ENCODE measurements at places on chromosomes 6 and 20.

- no peak for DNase-seq
Measured at GRCh38 chr6:129501740-129502660, 208.0 kb downstream of the ARHGAP18 start.

GRCh38 chr20:24698189-24698588 is 228.8 kb downstream of the SYNDIG1 start:
- DNase-seq = no peak

GRCh38 chr20:51763965-51764602 is 4.1 kb downstream of the ATP9A start:
- no peak for DNase-seq

DNA sequence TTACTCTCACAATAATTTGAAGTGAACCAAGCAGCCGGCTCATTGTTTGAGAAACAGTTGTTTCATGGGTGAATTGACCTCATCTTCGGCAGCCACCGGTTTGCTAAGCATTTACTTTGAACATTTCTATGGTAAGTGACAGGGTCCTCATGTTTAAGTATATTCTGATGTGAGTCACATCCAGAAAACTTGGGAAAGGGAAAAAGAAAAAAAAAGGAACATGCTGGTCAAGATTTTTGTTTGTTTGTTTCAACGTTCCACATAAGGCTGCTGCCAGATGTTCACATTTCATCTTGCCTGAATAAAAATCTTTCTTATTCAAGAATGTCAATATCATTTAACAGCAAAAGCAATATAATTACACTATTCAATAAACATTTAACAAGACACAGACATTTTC is 55.0 kb upstream of the EXOC2 start:
- no peak for DNase-seq

- no peak for DNase-seq
Measured at GRCh38 chr6:97195117-97195516, 87.9 kb downstream of the MMS22L start.

- no peak for DNase-seq
Measured at GRCh38 chr6:37684801-37685200, 12.9 kb downstream of the MDGA1 start.

DNA sequence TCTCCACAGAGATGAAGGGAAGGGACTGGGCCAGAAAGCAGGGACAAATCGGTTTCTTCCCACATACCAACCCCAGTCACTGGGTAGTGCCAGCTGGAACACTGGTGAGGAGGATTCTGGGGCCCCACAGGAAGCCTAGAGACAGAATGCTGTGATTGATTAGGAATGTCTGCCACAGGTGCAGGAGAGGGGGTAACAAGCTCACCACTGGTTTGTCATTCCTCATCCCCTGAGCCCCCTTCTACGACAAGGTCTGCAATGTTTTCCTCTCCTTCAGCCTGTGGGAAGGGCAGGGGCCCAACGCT is 89.8 kb downstream of the PREX1 start:
- no peak for DNase-seq

- peak; percentile 85 for DNase-seq
Measured at GRCh38 chr6:39892490-39893129, 41.7 kb downstream of the MOCS1 start.

GRCh38 chr6:54294965-54295532 is 13.2 kb upstream of the TINAG start:
- DNase-seq = no peak

DNA sequence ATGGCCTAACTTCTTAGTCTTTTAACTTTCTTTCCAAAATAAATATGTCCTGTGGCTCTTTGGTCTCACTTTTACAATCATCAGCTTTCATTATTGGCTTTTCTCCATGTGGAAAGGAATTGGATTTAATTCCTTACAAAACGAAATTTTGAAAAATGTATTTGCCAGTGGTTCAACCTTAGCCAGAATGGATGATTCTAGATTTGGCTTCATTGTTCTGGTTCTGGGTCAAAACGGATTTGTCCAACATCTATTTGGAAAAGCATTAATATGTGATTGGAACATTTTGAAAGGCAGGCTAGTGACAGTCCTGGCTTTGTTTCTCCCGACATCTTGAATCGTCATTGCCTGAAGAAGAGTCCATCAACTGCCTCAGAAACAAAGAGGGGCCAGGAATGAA is 59.2 kb downstream of the TENT5A start:
- no peak for DNase-seq

GRCh38 chr20:47351643-47352331 is 4.7 kb downstream of the ZMYND8 start:
- no peak for DNase-seq

- DNase-seq = no peak
Measured at GRCh38 chr6:29870104-29870503, 42.5 kb downstream of the HLA-G start.

DNA sequence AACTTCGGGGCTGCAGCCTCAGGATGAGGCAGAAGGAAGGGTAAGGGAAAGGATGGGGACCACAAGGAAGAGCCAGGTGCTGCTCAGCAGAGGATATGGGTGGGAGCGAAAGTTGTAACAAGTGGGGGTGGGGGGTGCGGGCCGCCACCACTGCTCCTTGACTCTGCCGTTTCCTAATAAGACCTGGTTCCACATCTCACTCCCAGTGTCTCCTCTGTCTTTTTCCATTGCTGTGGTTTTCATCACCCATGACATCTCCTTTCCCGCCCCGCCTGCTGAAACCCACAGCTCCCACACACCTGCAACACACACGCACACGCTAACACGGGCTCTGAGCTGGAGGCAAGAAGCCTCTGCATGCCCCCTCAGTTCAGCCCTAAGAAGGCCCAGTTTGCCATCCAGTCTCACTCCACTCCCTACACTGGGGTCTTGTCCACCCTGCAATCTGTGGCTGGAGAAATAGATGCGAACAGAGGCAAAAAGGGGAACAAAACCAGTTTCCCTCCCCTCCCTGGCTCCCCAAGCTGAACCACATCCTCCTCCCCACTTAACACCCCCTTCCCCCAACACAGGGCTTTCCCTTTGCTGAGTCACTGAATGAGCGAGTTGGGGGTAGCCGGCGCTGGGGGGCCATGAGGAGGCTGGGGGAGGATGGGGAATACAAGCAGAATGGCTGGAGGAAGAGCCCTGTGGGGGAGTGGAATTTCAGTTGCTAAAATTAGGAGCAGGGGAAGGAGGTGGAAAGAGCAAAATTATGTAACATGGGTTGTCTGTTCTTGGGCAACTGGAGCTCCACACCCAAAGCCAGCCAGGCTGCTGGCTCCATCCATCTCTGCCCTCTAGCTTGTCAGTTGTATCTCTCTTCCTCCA is 11.5 kb downstream of the NFKBIL1 start:
- peak; percentile 39 for DNase-seq

DNA sequence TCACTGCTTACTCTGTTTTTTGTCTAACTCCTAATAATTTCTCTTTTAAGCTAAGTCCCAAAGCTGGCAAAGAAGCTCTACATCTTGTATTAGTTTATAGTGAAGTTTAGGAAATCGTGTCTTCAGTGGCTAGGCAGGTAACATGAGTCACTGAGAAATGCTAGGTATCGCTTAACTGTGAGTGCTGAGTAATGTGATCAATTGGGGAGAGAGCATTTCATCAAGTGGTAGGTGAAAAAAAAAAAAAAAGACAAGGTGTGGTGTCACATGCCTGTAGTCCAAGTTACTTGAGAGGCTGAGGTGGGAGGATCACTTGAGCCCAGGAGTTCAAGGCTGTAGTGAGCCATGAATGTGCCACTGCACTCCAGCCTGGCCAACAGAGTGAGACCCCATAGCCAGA is 125.3 kb downstream of the FAM83B start:
- DNase-seq = no peak

GRCh38 chr20:63378626-63379025 is 17.5 kb upstream of the CHRNA4 start:
- DNase-seq = no peak

- peak; percentile 73 for DNase-seq
Measured at GRCh38 chr20:35447082-35447789, 8.2 kb upstream of the CEP250 start.

DNA sequence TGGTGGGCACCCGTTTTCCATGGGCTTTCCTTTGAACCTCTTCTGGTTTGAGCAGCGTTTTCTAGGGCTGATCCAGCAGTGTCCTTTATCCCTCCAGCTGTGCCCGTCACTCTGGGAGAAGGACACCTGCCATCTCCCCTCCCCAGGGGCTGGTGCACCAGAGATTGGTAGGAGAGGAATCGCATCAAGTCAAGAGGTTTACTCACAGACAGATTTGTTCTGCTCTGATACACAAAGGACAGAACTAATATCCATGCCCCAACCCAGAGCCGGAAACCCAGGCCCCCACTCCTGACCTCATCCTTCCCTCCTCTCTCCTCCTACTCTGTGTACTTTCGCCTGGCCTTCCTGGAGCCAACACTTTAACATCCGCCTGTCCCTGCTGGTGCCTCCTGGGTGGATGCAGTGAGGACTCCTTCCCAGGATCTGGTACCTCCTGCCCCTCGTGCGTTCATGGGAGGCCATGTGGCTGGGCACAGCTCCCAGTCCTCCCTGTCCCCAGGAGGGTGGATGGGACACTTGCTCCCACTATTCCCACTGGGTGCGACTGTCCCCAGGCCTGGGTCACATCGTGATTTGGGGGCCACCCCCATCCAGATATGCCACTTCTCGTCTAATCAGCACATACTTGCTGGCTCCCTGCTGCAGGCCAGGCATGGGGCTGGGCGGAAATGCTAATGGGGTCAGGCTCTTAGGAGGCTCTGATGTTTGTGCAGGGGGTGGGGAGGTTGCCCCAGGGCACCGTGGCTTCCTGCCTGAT is 286.3 kb downstream of the CDH4 start:
- no peak for DNase-seq

- DNase-seq = no peak
Measured at GRCh38 chr6:43658161-43658560, 13.3 kb downstream of the RSPH9 start.

GRCh38 chr6:32697031-32697430 is 30.6 kb upstream of the HLA-DQB1 start:
- DNase-seq = no peak

- no peak for DNase-seq
Measured at GRCh38 chr6:26420688-26421171, 18.7 kb downstream of the BTN3A1 start.

DNA sequence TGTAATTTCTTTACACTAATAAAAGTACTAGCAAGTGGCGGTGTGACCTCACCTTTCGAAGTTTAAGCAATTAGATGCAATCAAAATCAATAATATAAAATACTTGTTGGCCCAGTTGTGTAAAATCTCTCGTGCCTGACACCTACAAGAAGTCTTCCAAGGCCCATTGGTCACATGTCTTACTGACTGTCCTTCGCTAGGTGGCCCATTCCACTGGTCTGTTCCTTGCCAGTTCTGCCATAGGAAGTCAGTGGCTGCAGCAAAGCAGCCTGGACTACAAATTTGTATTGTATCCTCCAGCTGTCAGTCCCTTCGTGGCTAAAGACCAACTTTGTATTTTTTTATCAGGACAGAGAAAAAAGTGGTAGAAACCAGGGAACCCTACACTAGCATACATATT is 61.8 kb downstream of the CYB5R4 start:
- DNase-seq = no peak

DNA sequence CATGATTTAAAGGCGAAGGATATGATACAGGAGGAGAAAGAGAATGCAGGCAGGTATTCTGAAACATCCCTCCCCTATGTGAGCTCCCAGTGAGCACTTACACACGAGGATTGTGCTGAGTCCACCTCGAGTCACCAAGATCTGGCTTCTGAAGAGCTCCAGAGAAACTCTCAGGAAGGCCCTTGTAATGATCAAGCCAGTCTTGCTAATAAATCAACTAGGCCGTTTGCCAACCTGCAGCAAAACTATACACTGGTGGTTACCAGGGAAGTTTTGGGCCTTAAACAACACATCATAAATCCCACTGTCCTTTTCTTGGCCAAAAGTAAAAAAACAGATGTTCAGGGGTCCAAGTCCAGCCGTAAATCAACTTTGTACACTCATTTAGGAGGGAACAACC is 79.2 kb downstream of the STXBP5 start:
- no peak for DNase-seq

DNA sequence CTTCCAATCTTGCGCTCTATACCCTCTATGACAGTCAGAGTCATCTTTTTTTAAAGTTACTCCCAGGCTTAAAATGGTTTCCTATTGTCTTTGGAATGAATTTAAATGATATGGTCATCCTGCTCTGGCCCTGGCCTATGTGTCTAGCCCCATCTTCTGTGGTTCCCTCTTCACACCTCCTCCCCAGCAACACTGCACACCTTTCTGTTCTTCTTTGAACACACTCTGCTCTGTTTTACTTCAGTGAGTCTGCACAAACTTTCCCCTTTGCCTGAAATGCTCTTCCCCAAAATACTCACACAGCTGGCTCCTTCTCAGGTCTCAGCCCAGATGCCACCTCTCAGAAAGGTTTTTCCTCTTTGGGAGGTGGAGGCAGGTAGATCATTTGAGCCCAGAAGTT is 132.7 kb downstream of the FYN start:
- no peak for DNase-seq

DNA sequence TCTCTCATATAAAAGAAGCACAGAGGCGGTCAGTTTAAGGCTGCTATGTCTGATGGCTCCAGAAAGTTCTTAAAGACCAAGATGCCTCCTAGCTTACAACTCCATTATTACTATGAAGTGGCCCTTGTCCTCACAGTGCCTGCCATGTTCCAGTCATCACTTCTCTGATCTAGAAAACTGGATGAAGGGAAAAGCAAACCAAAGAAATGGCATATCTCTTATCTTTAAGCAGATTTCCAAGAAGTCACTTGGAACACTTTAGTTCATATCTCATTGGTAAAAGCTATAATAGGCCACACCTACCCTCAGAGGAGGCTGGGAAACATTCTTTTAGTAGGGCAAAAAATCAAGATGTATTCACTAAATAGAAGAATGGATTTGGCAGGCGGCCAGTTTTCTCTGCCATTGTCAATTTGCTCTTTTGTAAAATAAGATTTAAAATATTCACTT is 289.6 kb downstream of the TBC1D7 start:
- no peak for DNase-seq

DNA sequence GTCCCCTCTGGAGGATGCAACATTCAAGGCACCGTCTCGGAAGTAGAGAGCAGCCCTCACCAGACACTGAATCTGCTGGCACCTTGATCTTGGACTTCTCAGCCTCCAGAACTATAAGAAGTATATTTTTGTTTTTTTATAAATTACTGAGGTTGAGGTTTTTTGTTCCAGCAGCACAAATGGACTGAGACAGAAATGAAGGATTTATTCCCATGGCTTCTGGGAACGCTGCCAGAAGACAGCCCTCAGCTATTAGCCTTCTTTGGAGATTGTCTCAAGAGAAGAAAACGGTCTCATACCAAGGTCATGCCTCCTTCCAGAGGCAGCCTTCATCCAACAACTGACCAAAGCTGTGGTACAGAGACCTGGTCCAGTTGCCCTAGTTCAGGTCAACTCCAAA is 85.4 kb downstream of the CHMP4B start:
- DNase-seq = no peak

GRCh38 chr6:11427091-11427722 is 110.3 kb upstream of the TMEM170B start:
- no peak for DNase-seq

DNA sequence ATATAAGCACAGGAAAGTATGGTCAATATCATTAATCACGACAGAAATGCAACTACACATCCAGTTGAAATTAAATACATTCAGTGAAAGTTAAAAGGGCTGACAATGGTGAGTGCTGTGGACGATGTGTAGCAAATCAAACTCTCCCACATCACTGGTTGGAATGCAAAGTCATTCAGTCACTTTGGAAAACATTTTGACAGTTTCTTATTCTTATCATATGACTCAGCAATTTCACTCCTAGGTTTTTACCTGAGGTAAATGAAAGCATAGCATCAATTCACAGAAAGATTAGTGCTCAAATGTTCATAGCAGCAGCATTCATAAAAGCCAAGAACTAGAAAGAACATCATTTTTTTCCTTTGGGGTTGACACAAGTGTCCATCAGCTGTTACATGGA is 28.6 kb upstream of the SAMD5 start:
- no peak for DNase-seq

- DNase-seq = no peak
Measured at GRCh38 chr6:490251-491037, 98.9 kb downstream of the IRF4 start.

All from hepatic stellate cell (primary cell).